Glutamatergic neuron (in vitro differentiated cells): ENCODE measurements at places on chromosomes 7 and 10. TPM values are rescaled to one million over a fixed set of nuclear protein-coding genes. Genes with fewer than 3 reads are reported as not detected.

Gene ZNF853
- 5.5 TPM for total RNA-seq

Gene DRGX
- 65.2 TPM for total RNA-seq

Gene AGAP9
- 23.7 TPM for total RNA-seq

Gene MSMB
- not detected for total RNA-seq

Gene SLC26A3
- total RNA-seq, result not detected

Gene UFSP1
- total RNA-seq, result 3.2 TPM

Gene HOXA2
- total RNA-seq, result not detected

Gene RSBN1L
- total RNA-seq, result 27.0 TPM

Gene PTF1A
- total RNA-seq, result not detected

Gene SLC13A1
- not detected for total RNA-seq

Gene ABCB4
- 2.5 TPM for total RNA-seq

Gene AMPH
- total RNA-seq, result 9.4 TPM

Gene SYT15B
- not detected for total RNA-seq

Gene ANXA7
- total RNA-seq, result 35.9 TPM

Gene TRPV6
- total RNA-seq, result 0.27 TPM

Gene ANKRD30A
- total RNA-seq, result not detected

Gene MBLAC1
- 3.3 TPM for total RNA-seq

Gene SPAM1
- total RNA-seq, result not detected

Gene NRBF2
- 31.0 TPM for total RNA-seq

Gene ELN
- total RNA-seq, result 3.7 TPM

Gene NEBL
- total RNA-seq, result 0.74 TPM

Gene PRTFDC1
- total RNA-seq, result 14.4 TPM

Gene TRIM74
- 2.9 TPM for total RNA-seq

Gene SAMD9
- total RNA-seq, result not detected

Gene BTBD16
- total RNA-seq, result 0.98 TPM

Gene TMEM225B
- 0.66 TPM for total RNA-seq

Gene AIFM2
- total RNA-seq, result 0.74 TPM

Gene ZNF488
- 3.3 TPM for total RNA-seq

Gene PDZD8
- 23.3 TPM for total RNA-seq

Gene OR2A7
- total RNA-seq, result 0.22 TPM

Gene FOXL3
- total RNA-seq, result not detected

Gene PTPN20
- not detected for total RNA-seq

Gene CDNF
- 2.2 TPM for total RNA-seq

Gene TMEM213
- total RNA-seq, result not detected

Gene ZCWPW1
- 1.8 TPM for total RNA-seq

Gene KEL
- total RNA-seq, result 0.64 TPM

Gene GNAT3
- total RNA-seq, result 2.0 TPM

Gene PILRA
- 12.5 TPM for total RNA-seq

Gene WASHC2A
- 58.5 TPM for total RNA-seq

Gene AKR1C1
- 24.7 TPM for total RNA-seq

Gene PPP1R3C
- 19.4 TPM for total RNA-seq

Gene ACTA2
- total RNA-seq, result 4.3 TPM
